NCI-H748 treated with DMSO at 0.1 percent for 48 hours (cell line): ENCODE measurements at places on chromosomes 13 and 19.
A peak's percentile ranks its signal among the peaks of the same experiment; 100 is the strongest.

- DNase-seq, result no peak
Observed at GRCh38 chr19:30085394-30085793, 143.4 kb downstream of the URI1 start.

DNA sequence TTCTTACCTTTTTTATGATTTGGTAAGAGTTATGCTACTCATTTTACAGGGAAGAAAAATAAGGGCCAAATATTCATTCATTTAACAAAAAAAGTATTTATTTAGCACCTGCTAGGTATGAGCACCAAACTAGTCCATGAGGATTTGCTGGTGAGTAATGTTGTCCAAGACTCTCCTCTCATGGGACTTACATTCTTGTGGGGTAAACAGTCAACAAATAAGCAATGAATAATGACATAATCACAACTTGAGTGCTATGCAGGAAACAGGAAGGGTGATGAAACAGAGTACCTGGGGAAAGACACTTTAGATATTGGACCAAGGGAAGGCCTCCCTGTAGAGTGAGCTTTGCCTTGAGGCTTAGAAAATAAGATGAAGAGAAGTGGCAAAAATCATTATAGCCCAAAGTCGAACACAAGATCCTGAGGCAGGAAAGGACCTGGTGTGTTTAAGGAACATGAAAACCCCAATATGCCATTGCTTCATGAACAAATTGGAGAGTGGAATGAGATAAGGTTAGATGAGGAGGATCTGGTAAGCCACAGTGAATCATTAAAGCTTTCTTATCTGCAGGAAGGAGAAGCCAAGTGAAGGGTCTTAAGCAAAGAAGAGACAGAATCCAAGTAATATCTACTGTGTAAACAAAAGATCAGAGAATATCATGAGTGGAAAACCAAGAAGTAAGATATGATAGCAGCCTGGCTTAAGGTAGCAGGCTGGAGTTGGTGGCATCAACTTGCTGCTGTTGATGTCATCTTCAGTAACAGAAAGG, 294.5 kb upstream of the NBEA start:
- no peak for DNase-seq

DNA sequence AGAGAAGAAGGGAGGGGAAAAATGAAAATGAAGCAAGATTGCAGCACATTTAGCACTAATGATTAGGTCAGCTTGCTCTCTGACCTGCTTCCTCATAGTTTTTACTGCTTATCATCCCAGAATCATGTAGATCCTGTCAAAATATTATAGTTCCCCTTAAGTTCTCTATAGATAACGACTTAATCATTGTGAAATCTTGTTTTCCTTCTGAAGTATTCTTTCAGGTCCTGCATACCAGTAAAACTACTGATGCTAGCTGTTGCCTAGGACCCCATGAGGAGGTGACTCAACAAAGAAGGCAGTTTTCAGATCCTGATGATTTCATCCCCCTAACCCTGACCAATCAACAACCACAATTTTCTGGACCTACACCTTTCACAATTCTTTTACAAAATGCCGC, 1131.7 kb downstream of the SLITRK5 start:
- DNase-seq, result no peak

DNA sequence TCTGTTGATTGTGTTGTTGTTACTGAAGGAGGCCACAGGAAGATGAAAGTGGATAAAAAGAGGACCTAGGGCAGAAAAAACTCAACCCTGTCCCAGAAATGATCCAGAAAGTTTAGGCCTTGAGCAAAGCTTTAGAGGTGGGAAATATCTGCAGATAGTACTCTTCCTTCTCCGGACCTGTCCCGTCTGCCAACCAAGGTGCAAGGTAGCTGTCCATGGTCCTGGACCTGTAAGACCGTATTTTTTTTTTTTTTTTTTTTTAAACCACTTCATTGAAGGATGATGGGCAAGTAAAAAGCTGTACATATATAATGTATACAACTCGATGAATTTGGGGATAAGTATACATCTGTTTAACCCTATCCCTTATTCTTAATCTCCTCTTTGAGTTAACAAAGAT, 225.9 kb downstream of the OLFM4 start:
- no peak for DNase-seq

DNA sequence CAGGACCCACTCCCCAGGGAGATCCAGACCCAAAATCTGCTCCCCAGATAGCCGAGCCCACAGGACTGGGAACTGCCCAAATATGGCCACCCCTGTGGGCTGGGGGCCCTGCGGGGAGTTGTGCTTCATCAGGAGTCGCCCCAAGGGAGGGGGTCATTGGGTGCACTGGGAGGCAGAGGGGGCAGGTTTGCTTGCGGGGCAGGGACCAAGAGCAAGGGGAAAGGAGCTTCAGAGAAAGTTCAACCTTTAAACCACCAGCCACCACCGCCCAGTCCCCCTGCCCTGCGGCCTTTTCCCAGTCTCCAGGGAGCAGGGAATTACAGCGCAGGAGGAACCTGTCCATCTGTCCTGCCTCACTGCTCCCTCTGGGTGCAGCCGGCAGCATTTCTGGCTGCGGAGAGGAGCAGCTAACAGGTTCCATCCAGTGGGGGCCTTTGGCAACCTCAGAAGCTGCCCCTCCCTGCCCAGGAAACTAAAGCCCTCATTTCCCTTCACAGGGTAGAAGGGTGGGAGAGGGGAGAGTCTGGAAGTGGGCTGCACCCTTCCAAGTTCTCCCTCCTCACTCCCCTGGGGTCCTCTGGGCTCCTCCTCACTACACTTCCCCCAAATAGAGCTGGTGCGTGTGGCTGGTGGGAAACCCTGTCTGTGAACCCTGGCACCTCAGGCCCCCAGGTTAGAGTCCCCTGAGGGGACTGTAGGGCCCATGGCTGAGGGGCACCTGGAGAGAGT, 13.8 kb upstream of the ASF1B start:
- no peak for DNase-seq

GRCh38 chr13:80039000-80039399, 301.9 kb downstream of the SPRY2 start:
- DNase-seq, result no peak

GRCh38 chr19:30450100-30450499, 77.9 kb downstream of the ZNF536 start:
- DNase-seq, result peak; percentile 76

DNA sequence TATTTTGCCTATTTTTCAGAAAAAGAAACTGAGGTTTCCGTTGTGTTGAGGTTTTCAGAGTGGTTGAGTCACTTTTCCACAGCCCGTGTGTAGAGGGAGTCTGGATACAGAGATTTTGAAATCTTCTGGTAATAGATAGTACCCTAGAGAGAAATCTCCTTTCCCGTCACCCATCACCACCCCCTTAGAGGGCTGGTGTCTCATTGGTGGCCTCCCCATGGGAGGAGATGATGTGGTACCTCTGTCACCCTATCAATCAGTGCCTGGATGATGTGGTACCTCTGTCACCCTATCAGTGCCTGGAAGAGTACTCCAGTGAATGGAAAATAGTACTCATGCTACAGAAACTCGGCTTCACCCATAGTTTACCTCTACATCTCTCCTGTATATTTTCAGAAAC, 42.2 kb upstream of the SERP2 start:
- DNase-seq, result no peak

DNA sequence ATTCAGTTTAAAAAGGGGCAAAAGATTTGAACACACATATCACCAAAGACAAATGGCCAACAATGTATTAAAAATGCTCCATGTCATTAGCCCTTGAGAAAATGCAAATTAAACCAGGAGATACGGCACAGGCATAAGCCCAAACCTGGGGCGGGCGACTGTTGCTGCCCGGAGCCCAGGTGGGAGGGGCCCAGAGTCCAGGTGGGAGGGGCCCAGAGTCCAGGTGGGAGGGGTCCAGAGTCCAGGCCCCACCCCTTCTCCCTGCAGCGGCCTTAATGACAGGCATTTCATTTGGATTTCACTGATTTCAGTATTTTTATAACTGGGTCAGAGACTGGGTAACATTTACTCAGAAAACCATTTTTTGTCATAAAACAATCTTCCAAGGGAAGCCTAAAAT, 78.2 kb downstream of the RASA3 start:
- no peak for DNase-seq

GRCh38 chr19:5674714-5675113, 5.6 kb downstream of the MICOS13 start:
- DNase-seq, result no peak

GRCh38 chr19:13150931-13151604, 857 bp downstream of the IER2 start:
- no peak for DNase-seq

- DNase-seq, result no peak
Observed at GRCh38 chr13:51297556-51297955, 41.9 kb upstream of the SERPINE3 start.

DNA sequence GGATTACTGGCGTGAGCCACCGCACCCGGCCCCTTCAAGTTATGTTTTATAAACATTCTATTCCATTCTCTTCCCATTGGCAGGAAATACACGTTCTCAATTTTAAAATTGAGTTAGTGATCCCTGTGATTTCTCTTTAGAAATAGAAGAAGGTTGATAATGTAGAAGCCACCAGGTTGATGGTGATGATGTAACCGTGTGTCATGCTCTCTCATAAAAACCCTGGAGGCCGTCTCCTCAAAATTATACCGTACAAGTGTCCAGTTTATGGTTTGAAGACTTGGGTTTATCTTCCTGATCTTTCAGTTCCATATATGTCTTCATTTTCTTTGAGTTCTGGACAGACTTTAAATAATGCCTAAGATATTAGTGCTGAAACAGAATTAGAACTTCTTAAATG, 32.2 kb downstream of the COG3 start:
- no peak for DNase-seq

GRCh38 chr19:7267792-7268704, 26.2 kb downstream of the INSR start:
- no peak for DNase-seq

- no peak for DNase-seq
Observed at GRCh38 chr19:51210191-51210784, 14.6 kb upstream of the CD33 start.

DNA sequence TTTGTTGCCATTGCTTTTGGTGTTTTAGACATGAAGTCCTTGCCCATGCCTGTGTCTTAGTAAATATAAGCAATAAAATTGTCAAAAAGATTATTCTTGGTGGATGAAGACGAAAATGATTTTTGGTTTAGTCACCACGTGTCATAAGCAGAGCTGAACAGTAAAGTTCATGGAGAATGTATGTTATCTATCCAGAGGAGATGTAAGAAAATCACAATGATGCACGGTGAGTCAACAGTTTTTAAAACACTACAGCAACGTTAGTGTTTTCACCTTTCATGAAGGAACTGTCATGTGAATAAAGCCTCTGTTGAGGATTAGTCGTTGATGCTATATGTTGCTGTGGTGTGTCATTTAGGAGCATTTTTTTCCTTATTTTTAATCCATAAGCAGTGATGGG, 137.6 kb downstream of the GPC6 start:
- DNase-seq, result no peak

DNA sequence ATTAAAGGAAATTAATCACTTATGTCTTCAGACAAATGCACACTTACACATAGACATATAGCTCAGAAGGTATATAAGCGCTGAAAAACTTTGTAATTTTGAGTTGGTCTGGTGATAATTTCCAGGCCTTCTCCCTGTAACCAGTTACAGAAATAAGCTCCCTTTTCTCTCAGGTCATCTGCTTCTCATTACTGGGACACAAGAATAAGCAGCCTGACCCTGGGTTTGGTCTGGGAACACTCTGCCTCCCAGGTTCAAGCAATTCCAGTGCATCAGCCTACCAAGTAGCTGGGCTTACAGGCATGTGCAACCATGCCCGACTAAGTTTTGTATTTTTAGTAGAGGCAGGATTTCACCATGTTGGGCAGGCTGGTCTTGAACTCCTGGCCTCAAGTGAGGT, 274.5 kb downstream of the LMO7 start:
- DNase-seq, result no peak

- no peak for DNase-seq
Observed at GRCh38 chr13:73040484-73040883, 18.3 kb upstream of the KLF5 start.

DNA sequence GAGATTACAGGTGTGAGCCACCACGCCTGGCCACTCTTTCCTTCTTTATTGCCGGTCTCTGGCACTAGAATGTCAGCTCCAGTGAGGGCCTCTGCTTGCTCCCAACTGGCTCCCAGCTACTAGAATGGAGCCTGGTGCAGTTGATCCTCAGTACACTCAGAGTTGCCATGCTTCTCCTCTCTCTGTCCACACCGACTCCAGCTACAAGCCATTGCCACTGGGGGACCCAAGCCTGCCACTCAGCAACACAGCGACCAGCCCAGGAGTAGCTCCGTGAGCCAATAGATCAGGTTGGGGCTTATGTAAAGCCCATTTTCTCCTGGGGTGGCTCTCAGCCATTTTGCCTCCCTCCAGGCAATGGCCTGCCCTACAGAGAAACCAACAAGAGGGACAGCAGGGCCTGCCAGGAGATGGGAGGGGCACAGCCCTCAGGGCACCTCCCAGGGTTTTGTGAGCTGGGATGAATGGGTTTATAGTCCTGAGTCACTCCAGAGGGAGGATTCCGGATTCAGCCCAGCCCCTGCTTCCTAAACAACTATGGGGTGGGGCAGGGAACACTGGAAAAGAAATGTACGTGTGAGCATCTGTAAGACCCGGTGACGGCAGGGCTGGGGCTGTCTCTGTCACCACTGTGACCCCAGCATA, 36.5 kb downstream of the OPA3 start:
- DNase-seq, result no peak

DNA sequence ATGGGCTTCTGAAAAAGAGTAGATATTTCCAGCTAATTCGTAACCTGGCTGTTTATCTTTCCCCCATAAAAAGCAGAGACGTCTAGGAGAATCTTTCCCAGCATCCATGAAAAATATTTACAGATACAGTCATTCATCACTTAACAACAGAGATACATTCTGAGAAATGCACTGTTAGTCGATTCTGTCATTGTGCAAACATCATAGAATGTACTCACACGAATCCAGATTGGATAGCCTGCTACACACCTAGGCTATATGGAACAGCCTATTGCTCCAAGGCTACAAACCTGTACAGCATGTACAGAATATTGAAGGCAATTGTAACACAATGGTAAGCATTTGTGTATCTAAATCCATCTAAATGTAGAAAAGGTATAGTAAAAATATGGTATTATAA, 530.2 kb upstream of the NBEA start:
- no peak for DNase-seq

GRCh38 chr19:47027586-47028088, 8.0 kb downstream of the NPAS1 start:
- no peak for DNase-seq
